Cortex of kidney (tissue), 1 donor: ENCODE measurements at places on chromosomes 7 and 10.

- DNase-seq: no peak
Measured at GRCh38 chr10:9833942-9834341, 1183.7 kb upstream of the CELF2 start.

- DNase-seq: no peak
Measured at GRCh38 chr7:115635876-115636275, 394.7 kb downstream of the TFEC start.

- no peak for DNase-seq
Measured at GRCh38 chr10:69446650-69447151, 4.6 kb upstream of the TSPAN15 start.

GRCh38 chr10:36465604-36466379 is 659.6 kb upstream of the ANKRD30A start:
- no peak for DNase-seq

- DNase-seq: no peak
Measured at GRCh38 chr7:130986261-130986690, 252.3 kb upstream of the KLF14 start.
